ENCODE measurements at places on chromosomes 12 and 14.

- no peak for DNase-seq
These were observed 48.2 kb downstream of the CALM1 start for GRCh38 chr14:90445011-90445410.

- DNase-seq = no peak
These were observed 35.2 kb downstream of the PIWIL1 start for GRCh38 chr12:130372936-130373335.

DNA sequence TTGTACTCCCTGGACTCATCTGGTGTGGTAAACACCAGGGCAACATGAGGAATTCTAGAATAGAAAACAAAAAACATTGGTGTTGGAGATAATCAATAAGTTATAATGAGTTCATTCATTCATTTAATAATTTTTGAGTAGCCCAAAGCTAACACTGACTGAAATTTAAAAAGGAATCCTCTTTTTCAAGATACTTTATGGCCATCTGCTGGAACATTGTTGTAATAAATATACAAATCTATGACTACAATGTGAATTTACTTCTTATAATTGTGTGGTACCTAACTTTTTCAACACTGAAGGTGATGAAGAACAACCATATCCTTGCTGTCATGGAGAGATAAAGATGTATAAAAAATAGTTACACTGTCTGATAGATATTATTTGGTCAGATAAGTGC, 687.3 kb upstream of the MIS18BP1 start:
- no peak for DNase-seq

GRCh38 chr12:23560611-23561010, 388.9 kb downstream of the SOX5 start:
- DNase-seq = no peak

GRCh38 chr14:68226523-68226922, 406.9 kb downstream of the RAD51B start:
- no peak for DNase-seq

- DNase-seq = no peak
These were observed 112.1 kb downstream of the ADGRD1 start for GRCh38 chr12:131065801-131066200.
